Activated T-helper 1 cell treated with anti-CD3 and anti-CD28 coated beads, Interleukin-2, amount 50 U/mL, for 16 hours (primary cell): ENCODE measurements at places on chromosomes 12 and 14.

GRCh38 chr14:25042362-25043299 lies 7.3 kb downstream of the STXBP6 start:
- no peak for DNase-seq

DNA sequence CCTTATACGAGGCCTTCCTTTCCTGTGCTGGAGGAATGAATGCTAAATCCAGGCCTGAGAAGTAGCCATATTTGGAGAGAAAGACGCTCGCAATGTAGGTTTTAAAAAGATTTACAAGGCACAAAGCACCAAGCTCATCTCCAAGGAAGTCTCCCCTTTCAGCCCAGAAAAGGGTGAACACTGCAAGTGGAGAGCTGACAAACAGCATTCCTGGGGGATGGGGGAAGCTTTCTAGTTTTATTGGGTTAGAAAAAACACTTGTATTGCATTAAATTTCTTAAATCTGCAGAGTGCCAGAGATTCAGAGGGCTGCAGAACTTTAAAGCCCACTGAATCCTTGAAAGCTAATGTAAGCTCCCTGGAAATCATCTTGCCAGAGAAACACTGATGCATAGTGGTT lies 34.6 kb downstream of the CCDC60 start:
- no peak for DNase-seq

DNA sequence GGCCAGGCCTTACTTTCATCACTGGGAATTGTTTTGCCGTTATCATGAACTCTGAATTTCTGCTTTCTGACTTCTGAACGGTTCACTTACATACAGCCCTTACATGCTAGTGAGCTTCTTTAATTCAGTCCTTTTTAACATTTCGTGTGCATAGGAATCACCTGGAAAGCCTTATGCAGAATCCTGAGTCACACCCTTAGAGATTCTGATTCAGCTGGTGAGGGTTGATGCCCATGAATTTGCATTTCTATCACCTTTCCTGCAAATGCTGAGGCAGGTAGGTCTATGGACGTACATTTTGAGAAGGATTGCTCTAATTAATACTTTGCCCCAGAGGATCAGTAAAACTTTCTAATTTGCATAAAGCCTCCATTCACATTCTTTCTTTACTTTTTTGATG lies 44.0 kb downstream of the PPHLN1 start:
- DNase-seq = no peak

- no peak for DNase-seq
Measured at GRCh38 chr14:70830998-70831781, 21.9 kb upstream of the MAP3K9 start.

GRCh38 chr12:131755305-131756113 lies 44.6 kb downstream of the SFSWAP start:
- no peak for DNase-seq

DNA sequence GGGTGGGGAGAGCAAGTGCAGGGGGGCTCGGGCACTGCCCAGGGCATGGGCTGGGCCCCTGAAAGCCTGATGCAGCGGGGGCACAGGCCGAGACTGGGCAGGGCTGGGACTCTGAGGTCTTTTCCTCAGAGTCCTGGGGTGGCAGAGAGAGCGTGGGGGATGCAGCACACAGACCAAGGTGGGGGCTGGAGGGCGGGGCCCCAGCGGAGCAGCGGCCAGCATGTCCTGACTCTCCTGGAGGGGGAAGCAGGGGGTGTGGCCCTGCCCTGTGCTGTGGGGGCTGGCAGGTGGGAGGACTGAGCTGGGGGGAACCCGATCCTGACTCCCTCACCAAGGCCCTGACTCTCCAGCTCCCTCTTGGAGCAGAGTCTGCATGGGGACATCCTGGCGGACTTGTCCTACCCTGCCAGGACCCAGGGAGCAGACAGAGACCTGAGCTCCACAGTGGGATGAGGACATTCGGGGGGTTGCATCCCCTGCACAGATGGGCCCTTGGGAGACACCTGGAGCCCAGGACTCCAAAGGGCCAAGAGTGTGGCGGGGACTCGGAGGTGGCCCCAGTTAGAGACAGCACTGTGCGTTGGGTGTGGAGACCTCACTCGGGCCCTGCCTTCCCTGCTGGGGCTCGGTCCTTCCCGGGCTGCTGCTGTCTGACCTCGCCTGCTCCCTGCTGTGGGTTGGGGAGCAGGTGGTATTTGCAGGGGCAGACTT lies 326.1 kb downstream of the TMEM121 start:
- no peak for DNase-seq

DNA sequence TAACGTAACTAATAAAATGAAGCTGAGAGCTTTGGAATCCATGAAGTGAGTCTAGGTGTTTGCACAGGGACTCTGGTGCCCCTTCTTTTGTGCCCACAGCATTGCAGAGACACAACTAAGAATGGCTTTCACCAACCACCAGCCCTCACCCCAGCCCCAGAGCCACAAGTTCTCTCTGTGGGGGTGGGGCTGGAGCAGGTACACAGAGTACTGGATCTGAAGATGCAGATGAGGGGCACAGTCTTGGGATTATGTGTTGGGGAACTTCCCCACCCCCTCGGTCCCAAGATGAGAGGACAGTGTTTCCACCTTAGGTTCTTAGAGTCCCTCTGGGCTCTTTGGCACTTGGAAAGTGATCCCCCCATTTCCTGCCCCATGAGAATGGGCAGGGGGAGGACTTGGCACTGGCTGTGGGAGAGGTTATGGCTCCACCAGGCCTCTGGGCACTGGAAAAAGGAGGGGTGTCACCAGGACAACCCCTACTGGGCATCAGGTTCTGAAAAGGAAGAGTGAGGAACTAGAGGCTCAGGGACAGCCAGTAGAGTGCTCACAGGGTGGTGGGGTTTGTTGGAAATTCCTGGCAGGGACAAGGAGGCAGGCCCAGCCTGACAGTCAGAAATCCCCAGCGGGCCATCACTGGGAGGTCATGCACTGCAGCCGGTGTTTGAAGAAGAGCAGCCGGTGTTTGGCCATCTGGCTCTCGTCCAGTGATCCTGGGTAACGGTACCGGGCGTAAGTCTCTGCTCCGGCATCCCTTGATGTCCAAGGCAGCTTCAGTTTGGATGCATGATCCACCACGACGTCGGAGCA lies 6.7 kb downstream of the B4GALNT1 start:
- DNase-seq = no peak

- DNase-seq = no peak
Measured at GRCh38 chr14:96975116-96975515, 177.9 kb downstream of the VRK1 start.

DNA sequence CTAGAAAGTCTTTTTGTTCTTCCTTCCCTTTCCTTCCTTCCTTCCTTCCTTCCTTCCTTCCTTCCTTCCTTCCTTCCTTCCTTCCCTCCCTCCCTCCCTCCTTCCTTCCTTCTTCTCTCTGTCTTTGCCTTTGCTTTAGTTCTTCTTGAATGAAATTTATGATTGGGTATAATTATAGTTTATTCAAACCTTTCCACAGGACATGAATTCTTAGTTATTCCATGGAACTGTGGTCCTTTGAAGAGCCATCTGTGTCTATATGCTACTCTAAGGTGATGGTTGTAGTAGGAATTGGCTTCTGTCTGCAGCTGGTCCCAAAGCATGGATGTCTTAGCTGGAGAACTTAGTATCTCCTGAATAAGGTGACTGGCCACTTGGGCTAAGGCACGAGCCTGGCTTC lies 64.8 kb downstream of the IGF1 start:
- no peak for DNase-seq

GRCh38 chr12:39958377-39958776 lies 147.5 kb downstream of the SLC2A13 start:
- no peak for DNase-seq

- no peak for DNase-seq
Measured at GRCh38 chr14:26596543-26597061, 1.2 kb downstream of the NOVA1 start.

DNA sequence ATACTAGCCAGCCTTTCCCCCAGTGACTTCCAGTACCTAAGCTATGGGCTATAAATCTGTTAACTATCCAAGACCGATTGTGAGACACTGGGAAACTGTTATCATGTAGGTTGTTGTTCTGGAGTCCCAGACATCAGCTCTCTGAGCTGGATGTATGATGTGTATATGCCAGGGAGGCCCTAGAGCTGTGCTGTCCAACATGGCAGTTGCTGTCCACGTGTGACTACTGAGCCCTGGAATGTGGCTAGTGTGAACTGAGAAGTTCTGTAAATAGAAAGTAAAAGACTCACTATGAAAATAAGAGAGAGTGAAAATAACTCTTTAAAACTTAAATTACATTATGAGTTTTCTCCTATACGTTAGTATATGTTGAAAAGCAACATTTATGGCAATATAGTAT lies 755.8 kb upstream of the FBXO33 start:
- no peak for DNase-seq

DNA sequence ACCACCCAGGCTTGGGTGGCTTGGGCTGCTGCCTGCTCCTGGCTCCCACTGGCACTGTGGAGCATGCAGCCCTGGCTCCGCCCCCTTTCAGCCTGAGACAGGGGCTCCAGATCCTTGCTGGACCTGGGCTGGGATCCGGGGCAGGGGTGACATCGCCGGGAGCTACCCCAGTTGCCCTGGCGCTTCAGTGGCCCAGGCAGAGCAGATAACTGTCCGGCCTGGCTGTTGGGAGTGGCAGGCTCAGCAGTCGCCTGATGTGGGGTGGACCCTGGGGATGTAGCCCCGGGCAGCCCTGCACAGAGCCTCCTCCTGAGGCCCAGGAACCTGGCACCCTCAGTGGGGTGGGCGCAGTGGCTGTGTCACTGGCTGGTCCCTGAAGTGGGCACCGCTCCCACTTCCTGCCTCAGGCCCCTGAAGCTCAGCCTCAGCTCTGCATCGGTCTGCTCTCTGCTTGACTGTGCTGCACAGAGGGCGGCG lies 57.9 kb downstream of the FUT8 start:
- no peak for DNase-seq

- no peak for DNase-seq
Measured at GRCh38 chr12:27901959-27902358, 70.6 kb downstream of the PTHLH start.

GRCh38 chr12:2374092-2374906 lies 321.5 kb downstream of the CACNA1C start:
- no peak for DNase-seq

GRCh38 chr14:32476532-32476931 lies 147.4 kb downstream of the AKAP6 start:
- DNase-seq = no peak

DNA sequence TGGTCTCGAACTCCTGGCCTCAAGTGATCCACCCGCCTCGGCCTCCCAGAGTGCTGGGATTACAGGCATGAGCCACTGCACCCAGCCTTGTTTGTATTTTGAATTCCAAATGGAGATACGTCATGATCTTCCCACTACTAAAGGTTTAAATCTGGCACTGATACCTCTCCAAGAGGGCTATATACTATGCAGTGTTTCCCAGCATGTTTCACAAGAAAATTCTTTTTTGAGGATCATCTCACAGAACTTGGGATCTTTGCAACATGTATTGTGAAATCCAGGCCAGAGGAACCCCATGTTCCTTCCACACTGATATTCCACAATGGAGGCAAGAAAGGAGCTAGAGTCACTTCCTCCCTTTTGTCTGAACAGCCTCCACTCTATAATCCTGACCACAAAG lies 112.7 kb downstream of the NT5DC3 start:
- no peak for DNase-seq

GRCh38 chr12:106710143-106710893 lies 64.2 kb upstream of the RIC8B start:
- no peak for DNase-seq

DNA sequence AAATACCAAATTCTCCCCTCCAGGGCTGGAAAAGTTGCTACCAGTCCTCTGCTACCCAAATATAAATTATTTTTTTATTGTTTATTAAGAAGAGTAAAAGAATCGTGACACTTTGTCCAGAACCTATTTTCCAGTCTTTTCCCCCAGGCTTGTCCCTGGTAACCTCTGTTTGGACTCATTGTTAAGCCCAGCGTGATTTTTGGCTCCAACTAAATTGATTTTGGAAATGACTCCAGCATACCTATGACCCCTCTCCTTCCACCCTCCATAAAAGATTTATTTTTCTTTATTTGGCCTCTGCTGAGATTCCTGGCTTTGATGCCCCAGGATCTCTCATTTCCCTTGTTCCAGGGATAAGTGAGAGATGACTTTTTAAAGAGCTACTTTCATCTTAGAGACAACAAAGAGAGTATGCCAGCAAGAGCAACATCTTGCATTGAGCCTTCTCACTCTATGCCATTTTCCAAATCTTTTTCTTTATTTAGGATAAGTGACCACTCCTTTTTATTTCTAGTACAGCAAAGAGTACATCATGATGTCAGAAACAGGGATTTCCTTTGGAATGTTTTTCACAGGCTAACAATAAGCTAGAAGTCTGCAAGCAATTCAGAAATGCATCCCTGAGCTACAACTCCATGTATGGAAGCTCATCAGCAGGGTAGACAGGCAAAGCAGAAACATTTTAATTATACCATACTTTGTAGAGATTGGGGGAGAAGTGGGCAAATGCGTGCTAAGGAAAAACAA lies 75.8 kb downstream of the DAD1 start:
- no peak for DNase-seq

- no peak for DNase-seq
Measured at GRCh38 chr14:102731871-102732800, 45.1 kb upstream of the TRAF3 start.

GRCh38 chr12:22046968-22047390 lies 961 bp downstream of the CMAS start:
- no peak for DNase-seq

GRCh38 chr12:80860928-80861327 lies 76.8 kb downstream of the LIN7A start:
- no peak for DNase-seq

- DNase-seq = no peak
Measured at GRCh38 chr12:113152835-113153814, 3.6 kb downstream of the CFAP73 start.

DNA sequence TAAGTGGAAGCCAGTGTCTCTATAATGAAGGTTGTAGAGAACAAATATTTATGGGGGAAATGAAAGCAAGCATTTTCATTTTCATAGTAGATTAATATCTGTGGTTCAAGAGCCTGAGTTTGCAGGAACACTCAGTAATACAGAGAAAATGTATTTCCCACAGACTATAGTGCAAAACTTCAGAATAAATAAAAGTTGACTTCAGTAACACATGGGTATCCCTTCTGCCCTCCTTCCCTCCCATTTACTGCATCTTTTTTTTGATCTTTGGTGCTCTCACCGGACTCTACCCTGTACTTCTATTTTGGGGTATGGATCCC lies 75.3 kb upstream of the AMN1 start:
- no peak for DNase-seq

DNA sequence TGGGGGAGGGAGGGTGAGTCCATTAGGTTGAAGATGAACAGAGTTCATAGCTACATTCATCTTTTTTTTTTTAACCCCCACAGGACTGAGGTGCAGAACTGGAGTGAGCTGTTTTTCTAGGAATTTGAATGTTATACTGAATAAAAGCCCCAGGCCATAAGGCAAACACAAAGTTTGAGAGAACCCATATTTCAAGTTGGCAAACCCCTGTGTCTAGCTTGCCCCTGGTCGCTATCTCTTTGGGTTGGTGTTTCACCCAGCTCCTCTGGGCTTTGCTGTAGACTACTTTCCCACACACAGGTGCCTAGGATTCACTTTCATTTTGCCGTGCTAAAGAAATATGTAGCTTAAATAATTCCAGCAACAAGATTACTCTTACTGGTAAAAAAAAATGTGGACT lies 5.2 kb upstream of the LMO3 start:
- DNase-seq = no peak
